ENCODE measurements at places on chromosomes 5 and 9.

- no peak for DNase-seq
Observed at GRCh38 chr5:151134228-151134627, 23.4 kb downstream of the ANXA6 start.

GRCh38 chr5:117110548-117110947 lies 535.9 kb upstream of the SEMA6A start:
- DNase-seq: no peak

GRCh38 chr9:22228542-22228941 lies 218.1 kb upstream of the DMRTA1 start:
- DNase-seq: no peak

GRCh38 chr9:34493972-34494535 lies 28.7 kb downstream of the ENHO start:
- peak; percentile 49 for DNase-seq

- DNase-seq: no peak
Observed at GRCh38 chr5:36285837-36286615, 15.7 kb downstream of the RANBP3L start.

DNA sequence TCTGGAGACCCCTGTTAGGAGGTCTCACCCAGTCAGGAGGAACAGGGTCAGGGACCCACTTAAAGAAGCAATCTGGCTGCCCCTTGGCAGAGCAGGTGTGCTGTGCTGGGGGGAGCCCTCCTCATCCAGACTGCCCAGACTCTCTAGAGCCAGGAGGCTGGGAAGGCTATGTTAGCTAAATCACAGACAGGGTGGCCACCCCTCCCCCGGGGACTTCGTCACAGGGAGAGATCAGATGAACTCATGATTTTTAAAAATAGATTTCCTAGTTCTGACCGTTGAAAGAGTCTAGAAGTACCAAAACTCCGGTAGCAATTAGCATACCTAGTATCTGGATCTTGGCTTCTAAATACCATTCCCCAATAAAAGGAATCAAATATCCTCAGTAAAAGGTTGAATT lies 35.0 kb upstream of the FOXB2 start:
- no peak for DNase-seq

- DNase-seq: no peak
Observed at GRCh38 chr9:110028676-110029075, 179.3 kb downstream of the C9orf152 start.

GRCh38 chr9:105457560-105458294 lies 9.9 kb downstream of the FSD1L start:
- no peak for DNase-seq

DNA sequence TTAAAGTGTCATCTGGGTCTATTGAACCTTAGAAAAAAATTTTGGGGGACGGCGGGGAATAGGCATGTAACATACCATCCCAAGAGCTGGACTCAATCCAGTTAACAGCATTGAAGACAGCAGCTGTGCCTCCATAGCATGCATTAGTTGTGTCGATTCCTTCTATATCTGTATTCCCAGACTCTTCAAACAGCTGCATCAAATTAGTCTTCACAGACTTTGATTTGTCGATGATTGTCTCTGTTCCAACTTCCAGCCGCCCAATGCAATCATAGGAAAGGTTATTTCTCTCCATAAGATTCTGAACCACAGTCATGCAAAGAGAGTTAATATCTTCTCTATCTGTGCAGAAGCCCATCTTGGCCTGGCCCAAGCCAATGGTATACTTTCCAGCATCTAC lies 14.8 kb downstream of the HMGCS1 start:
- DNase-seq: peak; percentile 59

DNA sequence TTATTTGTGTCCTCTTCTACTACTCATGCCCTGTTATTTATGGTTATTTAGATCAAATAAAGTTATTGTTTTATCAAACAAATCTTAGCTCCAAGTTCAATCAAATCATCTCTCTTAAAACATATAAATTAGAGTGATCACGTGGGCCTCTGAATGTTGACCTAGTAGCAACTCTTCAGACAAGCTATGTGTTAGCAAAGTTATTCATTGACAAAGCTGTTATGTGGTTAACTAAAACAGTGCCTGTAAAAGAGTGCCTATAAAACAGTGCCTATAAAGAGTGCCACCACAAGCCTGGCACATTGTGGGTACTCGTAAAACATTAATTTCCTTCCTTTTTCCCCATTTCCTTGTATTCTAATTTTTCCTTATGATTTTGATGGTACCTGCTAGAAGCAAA lies 421.9 kb downstream of the HCN1 start:
- DNase-seq: no peak

- no peak for DNase-seq
Observed at GRCh38 chr9:104784098-104784497, 20.2 kb downstream of the NIPSNAP3B start.

- DNase-seq: no peak
Observed at GRCh38 chr9:132602207-132602606, 19.8 kb downstream of the BARHL1 start.

DNA sequence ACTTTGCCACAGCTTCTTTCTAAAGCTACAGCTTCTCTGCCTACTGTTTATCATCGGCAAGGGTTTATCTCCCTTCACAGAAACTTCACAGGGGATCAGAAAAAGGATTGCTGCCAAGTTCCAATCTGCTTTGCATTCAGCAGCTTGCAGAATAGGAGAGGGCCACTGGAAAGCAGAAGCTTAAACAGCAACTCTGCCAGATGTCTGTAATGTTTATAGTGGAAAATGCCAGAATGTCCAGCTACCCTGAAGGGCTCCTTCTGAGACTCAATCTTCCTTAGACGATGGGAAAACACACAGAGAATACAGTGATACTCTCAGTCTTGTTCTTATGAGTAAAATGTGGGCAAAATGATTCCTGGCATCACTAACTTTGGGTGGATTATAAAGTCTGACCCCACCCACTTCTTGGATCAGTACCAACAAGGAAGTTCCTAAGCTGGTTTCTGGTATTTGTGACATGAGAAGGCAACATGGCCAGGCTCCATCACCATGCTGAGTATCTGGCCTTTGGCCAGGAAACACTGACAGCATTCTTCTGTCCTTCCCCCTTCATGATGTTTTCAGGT lies 19.0 kb downstream of the STOM start:
- DNase-seq: peak; percentile 94

DNA sequence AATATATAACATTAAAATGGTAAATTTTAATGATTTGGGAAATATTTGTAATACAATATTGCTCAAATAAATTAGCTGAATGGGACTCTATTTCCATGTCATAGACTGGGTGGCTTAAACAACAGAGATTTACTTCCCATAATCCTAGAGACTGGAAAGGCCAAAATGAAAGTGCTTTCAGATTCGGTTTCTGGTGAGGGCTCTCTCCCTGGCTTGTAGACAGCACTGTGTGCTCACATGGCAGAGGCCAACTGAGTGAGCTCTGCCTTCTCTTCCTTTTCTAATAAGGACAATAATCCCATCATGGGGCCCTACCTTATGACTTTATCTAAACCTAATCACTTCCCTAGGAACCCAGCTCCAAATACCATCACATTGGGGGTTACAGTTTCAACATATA lies 196.2 kb downstream of the MARCHF11 start:
- DNase-seq: no peak

DNA sequence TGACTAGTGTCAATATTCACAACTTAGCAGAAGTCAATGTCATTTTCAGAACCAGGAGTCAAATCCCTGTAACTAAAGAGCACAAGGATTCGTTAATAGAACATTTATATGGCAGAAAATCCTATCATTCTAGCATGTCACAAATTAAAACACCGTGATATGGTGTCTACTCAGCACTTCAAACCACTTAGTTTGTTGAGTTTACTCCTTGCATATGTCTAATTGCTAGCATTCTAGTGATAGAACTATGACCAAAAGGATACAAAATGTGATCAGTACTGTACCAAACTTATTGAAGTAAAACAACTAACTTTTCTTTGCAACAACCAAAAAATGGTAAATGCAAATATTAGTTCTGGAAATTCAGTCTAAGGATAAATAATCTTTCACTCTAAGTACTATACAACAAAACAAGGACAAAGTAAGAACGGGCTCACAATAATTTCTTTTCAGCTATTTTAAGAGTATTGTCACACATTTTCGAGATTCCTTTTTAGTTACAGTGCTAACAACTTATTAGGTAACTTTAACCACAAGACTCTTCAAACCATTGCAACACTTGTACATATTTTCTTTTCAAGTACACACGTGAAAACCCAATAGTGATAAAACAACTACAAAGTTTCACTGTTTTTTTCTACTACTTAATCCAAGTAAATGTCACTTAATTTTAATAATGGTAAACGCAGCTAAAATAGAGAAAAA lies 845.2 kb upstream of the CDH10 start:
- DNase-seq: peak; percentile 12

GRCh38 chr9:73269430-73270101 lies 117.9 kb downstream of the ANXA1 start:
- DNase-seq: peak; percentile 40

DNA sequence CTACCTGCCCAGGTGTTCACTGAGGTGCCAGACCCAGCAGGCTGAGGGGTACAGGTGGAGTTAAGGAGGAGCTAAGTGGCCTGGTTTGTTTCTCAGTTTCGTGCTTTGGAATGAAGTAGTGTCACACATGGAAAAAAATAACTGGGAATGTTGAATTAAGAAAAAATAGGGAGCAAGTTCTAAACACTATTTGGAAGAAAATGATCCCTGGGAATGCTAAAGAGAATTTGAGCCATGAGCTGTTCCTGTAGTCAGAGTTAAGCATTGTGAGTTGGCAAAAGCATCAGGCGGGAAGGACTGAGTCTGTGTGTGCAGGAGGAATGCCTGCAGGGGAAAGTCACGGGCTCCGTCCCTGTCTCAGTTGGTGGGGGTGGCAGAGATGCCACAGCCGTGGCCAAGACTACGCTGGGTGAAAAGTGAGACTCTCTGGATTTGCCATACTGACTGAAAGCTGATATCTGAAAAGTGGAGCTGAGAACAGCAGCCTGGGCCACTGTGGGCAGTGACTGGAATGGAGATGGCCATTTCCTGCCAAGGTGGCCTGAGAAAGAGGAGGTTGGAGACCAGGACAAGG lies 37.0 kb downstream of the SYK start:
- no peak for DNase-seq

DNA sequence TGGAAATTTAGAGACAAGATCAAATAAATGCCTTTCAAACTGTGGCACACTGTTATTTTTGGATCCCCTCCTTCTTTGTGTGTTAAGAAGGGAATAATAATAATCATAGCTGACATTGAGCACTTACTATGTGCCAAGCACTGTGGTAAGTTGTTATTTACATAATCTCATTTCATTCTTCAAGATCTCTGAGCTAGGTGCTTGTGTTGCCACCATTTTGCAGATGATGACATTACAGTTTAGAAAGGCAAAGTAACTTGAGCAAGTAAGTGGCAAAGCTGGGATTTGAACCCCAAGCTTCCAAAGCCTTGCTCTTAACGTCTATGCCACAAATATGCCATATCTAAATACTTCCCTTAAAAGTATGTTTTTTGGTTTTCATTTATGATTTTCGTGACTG lies 121.8 kb upstream of the TMEM161B start:
- no peak for DNase-seq

DNA sequence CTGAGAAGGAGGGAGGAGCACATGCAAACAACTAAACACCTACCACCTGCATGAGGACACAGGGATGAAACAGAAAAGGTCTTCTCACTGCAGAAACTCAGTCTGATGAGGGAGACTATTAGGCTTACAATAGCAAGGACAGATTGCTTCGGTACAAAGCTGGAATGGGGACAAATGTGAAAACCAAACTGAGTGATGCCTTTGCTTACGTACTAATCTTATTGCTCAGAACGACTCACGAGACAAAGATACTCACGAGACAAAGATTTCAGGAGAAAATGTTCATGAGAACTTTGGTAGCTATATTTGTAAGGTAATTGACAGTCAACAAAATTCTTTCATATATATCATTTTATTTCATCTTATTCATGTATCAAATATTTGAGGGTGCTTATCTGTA lies 71.9 kb upstream of the TAF1L start:
- no peak for DNase-seq

- DNase-seq: no peak
Observed at GRCh38 chr9:124906966-124907365, 33.9 kb downstream of the GOLGA1 start.

DNA sequence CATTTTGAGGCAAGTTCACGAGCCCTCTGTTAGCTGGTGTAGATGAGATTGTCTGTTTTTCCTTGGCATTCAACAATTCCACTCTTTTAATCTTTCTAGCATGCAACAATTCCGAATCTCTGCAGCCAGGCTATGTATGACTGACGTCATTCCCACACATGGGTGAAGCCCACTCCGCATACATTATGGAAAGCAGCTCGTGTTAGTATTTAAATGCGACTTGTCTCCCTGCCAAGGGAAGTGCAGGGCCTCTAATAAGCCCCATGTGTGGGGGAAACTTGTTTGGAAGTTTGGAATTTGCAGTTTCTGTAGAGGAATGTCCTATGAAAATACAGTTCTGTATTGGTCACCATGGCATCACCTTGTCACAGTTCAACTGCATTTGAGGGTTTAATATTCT lies 146.0 kb upstream of the FBXL7 start:
- peak; percentile 88 for DNase-seq

- DNase-seq: no peak
Observed at GRCh38 chr5:108541836-108542235, 159.9 kb upstream of the FBXL17 start.

- DNase-seq: no peak
Observed at GRCh38 chr5:93608855-93609254, 25.8 kb downstream of the NR2F1 start.

DNA sequence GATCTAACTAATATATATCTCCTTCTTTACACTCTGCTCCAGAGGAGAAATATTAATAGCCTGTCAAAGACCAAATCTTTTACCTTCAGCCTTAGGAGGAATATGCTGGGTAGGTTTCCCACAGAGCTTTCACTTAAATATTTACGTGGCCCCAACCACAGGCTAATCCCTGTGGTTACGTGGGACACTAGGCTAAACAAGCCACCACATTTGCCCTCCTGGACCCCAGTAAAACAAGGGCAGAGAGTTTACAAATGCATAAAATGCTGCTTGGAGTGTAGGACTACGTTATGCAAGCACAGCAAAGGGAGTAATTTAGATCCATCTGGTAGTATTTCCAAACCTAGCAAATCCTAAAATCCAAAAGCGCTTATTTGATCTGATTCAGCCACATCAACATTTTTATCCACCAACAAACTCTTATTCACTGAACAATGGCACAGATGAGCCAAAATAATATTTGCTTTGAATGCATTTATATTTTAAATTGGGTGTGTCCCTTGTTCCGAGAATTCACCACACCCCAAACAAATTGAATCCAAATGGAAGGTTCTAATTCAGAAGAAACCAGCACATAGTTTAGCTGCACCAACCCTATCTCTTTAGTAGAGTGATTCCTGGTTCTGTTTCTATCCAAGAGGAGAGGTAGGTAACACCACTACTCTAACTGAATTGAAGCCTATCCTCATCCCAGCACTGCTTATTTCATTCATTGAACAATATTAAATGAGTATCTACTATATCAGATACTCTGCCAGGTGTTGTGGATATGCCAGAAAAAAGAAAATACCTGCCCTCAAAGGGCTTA lies 179.0 kb downstream of the TSSK1B start:
- no peak for DNase-seq

DNA sequence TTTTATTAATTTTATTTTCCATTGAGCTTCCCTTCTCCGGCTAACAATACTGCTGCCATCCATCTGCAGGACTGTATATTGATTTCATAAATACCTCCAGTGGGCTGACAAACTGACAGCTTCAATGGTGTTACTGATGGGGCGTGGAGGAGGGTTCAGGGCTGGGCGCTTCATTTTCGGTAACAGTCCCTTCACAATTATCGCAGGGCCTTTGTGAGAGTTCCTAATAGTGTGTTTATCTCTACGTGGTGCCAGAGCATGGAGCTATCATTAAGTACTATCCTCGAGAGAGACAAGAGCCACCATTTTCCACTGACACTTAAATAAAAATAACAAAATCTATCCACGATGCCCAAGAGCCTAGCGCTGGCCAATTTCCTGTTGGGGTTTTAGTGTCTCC lies 307.0 kb upstream of the PANK3 start:
- DNase-seq: no peak

All from fibroblast of upper back skin (primary cell).